ENCODE measurements at places on chromosomes 5 and 9.

GRCh38 chr9:118538959-118539358 is 830.3 kb downstream of the BRINP1 start:
- DNase-seq, result no peak

- no peak for DNase-seq
These were observed 39.9 kb downstream of the MVB12B start for GRCh38 chr9:126366366-126367011.

- DNase-seq, result no peak
These were observed 320.1 kb downstream of the MLLT3 start for GRCh38 chr9:20302197-20302596.

DNA sequence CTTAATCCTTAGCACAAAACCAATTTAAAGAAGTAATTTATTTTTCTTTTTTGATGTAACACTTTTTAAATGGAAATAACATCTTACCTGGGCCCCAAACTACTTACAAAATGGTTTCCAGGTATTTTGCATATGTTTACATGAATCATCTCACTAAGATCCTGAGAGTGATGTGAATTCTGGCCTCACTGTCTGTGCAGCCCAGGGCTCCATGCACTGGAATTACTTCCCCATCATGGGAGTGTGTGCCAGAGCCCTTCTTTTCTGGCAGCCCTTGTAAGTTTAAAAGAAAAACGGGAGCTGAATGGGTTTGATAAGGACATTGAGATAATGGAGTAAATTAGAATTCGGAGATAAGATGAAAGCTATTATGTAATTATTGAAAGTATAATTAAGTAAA is 12.2 kb upstream of the F2R start:
- no peak for DNase-seq

DNA sequence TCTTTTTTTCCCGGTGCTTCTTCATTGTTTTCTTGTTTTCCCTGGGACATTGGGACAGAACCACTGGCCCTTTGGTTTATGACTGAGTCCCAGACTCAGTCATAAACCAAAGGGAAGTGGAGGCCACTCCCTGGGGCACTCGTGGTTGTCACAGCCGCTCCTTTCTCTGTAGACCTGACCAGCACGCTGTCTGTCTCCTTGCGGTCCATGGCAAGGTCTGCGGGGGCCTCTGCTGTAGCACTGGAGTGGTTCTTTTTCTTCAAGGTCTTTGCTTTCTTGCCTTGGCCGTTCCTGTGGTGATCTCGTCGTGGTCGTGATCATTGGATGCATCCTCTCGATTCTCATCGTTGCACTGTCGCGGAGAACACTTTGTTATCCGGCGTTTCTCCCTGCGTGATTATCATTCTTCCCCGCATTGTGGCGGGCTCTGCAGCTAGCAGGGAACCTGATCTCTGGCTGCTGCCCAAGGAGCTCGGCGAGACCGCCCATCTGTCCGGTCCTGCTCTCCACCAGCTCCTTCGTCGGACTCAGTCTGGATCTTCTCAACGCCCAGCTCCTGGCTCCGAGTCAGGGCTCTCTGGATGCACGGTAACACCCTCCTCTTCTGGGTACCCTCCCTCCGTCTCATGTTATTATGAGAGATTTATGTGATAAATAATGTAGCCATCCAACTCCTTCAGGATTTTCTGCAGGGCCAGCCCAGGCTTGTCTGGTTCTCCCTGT is 43.5 kb upstream of the MPDZ start:
- DNase-seq, result no peak

- DNase-seq, result no peak
These were observed 49.2 kb upstream of the STXBP1 start for GRCh38 chr9:127562841-127563401.

- DNase-seq, result no peak
These were observed 39.7 kb downstream of the FABP6 start for GRCh38 chr5:160269017-160269416.

- no peak for DNase-seq
These were observed 589.8 kb upstream of the CYLC2 start for GRCh38 chr9:102405218-102405867.

- DNase-seq, result no peak
These were observed 22.2 kb downstream of the TTLL11 start for GRCh38 chr9:122070728-122071515.

DNA sequence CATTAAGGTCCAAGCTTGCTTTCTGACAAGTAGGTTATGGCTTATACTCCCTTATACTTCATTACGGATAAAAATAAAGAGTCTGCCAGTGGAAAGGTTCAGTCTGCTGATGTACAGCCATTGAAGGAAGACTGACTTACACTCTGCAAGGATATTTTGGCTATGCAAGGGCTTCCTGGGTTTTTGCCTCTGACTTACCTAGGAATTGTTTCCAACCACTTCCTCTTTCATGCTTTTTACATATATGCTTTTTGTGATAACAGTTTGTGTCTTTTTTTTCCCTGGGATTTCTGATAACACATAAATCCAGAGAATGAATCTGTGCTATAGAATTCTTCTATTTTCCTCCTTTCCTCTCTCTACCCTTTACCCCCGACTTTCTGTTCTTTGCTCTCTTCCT is 16.8 kb downstream of the ISOC1 start:
- no peak for DNase-seq

GRCh38 chr9:127451858-127452656 is 747 bp downstream of the LRSAM1 start:
- DNase-seq, result no peak

DNA sequence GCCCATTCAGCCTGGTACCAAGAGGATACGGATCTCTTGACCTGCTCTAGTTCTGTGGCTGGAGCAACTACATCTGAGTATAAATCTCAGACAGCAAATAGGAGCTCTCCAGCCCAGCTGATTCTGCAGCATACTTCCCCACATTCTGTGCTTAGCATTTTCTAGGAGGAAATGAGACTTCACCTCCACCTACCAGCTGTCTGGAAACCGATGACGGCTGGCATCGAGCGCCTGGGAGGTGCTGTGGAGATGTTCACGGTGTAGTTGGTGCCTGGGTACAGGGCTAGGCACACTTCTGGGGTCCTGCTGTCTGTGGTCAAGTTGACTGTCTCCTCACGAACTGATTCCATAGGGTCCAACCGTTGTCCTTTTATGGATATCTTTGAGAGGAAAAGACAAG is 63.6 kb downstream of the SUSD1 start:
- DNase-seq, result no peak

DNA sequence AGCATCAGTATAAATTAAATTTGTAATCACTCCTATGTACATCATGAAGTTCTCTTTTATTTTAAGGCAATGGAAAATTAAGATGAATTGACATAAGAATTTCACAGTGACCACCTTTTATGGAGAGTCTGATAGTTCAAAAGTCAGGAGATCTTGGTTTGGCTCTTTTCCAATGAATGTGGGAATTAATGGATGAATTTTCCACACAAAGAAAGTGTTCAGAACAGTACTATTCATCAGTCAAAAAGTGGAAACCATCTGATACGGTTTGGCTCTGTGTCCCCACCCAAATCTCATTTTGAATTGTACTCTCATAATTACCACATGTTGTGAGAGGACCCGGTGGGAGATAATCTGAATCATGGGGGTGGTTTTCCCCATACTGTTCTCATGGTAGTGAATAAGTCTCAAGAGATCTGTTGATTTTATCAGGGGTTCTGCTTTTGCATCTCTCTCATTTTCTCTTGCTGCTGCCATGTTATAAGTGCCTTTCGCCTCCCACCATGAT is 24.5 kb downstream of the CCDC125 start:
- no peak for DNase-seq

DNA sequence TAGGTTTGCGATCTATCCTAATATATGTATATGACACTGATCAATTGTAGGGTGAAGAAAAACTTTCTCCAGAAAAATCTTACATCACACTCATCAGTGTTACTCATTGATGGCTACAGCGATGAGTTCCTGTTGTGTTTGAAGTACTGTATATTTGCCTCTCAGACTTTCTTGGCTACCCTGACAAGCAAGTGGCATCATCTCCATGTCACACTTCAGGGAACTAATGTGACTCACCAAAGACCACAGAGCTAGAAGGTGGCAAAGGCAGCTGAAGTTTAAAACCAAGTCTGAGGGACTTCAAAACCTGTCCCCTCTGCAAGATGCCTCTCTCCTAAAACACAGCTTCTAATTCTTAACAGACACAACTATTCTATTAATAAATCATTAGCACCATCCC is 451.4 kb downstream of the CTNND2 start:
- DNase-seq, result no peak

GRCh38 chr9:131717719-131718460 is 22.0 kb downstream of the RAPGEF1 start:
- DNase-seq, result no peak

- DNase-seq, result no peak
These were observed 5.4 kb upstream of the CLK4 start for GRCh38 chr5:178632285-178632684.

- DNase-seq, result peak; percentile 31
These were observed 593 bp downstream of the BRD3OS start for GRCh38 chr9:134025606-134026541.

DNA sequence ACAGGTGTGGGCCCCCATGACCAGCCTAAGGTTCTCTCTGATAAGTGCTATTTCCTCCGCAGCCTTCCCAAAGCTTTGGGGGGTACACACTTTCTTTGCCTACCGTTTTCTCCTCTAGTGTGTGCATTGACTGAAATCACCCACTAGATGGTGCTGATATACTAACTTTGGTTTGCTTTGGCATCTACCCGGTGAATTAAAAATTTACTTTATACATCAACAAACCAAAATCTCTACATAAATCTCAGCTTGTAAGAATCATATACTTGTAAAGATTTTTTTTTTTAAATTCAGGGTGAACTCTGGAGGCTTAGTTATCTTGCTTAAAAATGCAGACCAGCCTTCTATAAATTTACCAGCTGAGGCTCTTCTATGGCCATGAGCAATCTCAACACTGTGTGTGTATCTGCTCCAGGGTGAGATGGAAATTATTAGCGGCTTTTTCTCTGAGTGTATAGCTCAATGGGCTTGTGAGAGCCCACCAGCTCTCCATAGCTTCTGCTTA is 475.7 kb upstream of the TNC start:
- no peak for DNase-seq

DNA sequence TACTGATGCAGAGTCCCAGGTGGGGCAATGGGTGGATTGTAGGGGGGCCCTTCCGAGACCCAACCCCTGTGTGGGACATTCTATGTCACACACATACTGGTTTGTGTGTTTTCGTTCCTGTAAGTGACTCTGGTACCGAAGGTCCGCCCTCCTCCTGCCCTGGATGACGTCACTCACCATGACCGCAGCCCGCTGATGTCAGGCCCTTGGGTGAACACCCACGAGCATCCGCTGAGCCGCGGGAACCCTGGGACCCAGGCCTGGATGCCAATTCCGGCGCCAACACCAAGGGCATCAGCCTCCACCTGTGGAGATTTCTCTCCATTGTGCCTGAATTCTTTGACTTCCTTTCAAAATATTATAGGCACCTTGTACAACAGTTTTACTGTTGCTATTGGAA is 184.3 kb downstream of the MTRR start:
- no peak for DNase-seq

GRCh38 chr9:136520053-136520540 is 25.8 kb downstream of the NOTCH1 start:
- DNase-seq, result no peak

- peak; percentile 75 for DNase-seq
These were observed 52.5 kb downstream of the JADE2 start for GRCh38 chr5:134577796-134578577.

DNA sequence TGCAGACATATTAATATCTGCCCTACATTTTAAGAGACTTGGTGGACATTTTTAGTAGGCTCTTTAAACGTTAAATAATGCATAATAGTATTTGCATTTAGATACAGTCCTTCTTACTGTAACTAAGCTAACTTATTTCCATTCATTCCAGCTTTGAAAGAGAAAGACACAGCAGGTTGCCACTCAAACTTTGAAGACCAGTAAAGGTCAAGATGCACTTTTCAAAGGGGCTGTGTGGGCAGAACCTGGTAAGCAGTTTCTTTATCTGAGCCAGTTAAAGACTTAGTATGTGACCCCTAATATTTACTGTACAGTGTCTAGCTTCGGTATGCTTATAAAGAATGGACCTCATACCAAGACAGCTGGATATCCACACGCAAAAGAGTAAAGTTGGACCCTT is 20.8 kb downstream of the PLGRKT start:
- no peak for DNase-seq

GRCh38 chr9:134606951-134607731 is 34.5 kb upstream of the COL5A1 start:
- DNase-seq, result no peak

DNA sequence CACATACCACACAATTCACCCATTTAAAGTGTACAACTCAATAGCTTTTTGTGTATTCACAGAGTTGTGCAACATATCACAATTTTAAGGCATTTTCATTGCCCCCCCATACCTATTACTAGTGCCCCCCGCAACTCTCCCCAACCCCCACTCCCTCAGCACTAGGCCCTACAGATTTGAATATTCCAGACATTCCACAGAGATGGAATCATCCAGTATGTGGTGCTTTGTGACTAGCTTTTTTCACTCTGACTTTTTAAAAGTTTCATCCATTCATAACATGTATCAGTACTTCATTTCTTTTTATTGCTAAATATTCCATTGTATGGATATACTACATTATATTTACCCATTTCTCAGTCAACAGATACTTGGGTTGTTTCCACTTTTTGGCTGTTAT is 102.9 kb upstream of the LRRTM2 start:
- no peak for DNase-seq

- DNase-seq, result no peak
These were observed 130.9 kb upstream of the SLC30A5 start for GRCh38 chr5:68962757-68963484.

GRCh38 chr9:113340011-113340699 is at the start of gene WDR31:
Gene WDR31, minus strand, starts transcription at chr9:113340275. Its CDS starts 8,253 bp downstream, at chr9:113332022.
- DNase-seq, result peak; percentile 55

DNA sequence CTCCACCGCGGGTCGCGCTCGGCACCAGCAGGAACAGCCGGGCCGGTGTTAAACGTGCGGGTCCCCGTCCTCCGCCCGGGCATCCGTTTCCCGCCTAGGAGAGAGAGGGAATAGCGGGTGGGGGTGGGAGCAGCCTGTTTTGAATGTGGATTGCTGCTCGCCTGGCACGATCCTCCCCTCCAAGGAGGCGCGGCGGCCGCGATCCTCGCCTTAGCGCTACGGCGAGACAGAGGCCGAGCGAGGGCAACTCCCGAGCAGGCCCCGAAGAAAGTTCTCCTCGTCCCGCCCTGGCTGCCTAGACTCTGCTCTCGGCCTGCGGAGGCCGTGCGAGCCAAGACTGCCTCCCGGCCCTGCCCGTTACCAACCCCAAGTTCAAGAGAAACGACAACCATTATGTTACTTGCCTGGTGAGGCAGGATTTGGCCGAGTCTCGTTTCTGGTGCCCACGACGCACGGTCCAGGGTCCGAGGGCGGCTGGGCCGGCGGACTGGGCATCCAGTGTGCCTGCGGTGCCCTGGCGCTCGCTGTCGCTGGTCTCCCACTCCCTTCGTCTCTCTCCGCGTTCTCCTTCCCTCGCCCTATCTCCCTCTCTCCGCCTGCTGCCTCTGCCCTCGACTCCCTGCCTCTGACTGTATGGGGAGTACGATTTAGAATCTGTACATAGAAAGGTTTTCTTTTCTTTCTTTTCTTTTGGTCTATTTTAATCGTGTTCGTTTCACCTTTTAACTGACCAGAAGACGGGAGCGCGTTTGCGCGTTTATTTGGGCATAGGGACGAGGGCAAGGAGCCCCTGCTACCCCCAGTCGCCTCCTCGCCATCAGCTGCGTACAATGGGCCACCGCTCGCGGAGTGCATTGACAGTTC is 724 bp downstream of the NR2F1-AS1 start:
- no peak for DNase-seq

- DNase-seq, result no peak
These were observed 50.3 kb downstream of the MAMDC2 start for GRCh38 chr9:70093944-70094343.

- peak; percentile 1 for DNase-seq
These were observed 91.2 kb downstream of the RFK start for GRCh38 chr9:76302947-76303550.

Measured in activated naive CD4-positive, alpha-beta T cell (primary cell).